ENCODE measurements at places on chromosomes 2 and 18.

- no peak for DNase-seq
Observed at GRCh38 chr2:68295516-68295915, 24.2 kb downstream of the CNRIP1 start.

- DNase-seq: no peak
Observed at GRCh38 chr18:67300498-67300897, 216.0 kb downstream of the DSEL start.

DNA sequence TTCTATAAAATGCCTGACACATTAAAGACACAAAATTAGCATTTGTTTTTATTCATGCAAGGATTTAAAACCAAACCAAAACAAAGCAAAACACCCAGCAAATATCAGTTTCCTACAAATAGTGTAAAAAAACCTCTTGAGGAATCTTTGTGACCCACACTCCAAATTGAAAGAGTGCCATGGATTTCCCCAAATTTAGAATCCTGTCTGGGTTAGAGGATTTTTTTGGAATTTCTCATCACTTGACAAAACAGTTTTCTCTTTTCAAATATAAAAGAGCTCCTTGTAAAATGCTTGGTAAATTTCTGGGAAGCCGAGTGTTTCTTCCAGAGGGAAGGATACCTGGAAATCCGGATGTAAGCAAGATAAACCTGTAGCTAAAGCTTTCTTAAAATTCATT, 1.7 kb upstream of the FN1 start:
- DNase-seq: no peak

DNA sequence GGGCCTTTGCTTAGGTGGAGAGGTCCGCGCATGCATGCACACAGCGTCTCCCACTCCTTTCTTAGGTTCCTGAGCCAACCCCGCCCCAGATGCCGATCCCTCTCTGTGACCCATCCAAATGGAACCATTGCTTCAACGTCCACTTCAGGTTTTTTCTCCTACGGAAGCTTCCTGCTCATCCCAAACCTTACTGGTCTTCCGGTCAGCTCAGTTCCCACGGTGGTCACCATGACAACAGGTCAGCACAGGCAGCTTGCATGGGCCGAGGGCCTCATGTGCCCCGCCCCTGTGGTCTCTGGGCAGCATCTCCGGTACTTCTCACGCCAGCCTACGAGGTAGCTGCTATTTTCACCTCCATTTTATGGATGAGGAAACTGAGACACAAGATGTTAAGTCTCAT, 163.7 kb downstream of the SOCS6 start:
- no peak for DNase-seq

GRCh38 chr2:221791844-221792243, 219.7 kb upstream of the EPHA4 start:
- DNase-seq: no peak

GRCh38 chr2:177622521-177622920, 229.9 kb downstream of the AGPS start:
- DNase-seq: no peak

- DNase-seq: no peak
Observed at GRCh38 chr18:77401173-77401572, 151.5 kb downstream of the GALR1 start.

GRCh38 chr18:37124516-37124915, 295.6 kb downstream of the KIAA1328 start:
- no peak for DNase-seq

DNA sequence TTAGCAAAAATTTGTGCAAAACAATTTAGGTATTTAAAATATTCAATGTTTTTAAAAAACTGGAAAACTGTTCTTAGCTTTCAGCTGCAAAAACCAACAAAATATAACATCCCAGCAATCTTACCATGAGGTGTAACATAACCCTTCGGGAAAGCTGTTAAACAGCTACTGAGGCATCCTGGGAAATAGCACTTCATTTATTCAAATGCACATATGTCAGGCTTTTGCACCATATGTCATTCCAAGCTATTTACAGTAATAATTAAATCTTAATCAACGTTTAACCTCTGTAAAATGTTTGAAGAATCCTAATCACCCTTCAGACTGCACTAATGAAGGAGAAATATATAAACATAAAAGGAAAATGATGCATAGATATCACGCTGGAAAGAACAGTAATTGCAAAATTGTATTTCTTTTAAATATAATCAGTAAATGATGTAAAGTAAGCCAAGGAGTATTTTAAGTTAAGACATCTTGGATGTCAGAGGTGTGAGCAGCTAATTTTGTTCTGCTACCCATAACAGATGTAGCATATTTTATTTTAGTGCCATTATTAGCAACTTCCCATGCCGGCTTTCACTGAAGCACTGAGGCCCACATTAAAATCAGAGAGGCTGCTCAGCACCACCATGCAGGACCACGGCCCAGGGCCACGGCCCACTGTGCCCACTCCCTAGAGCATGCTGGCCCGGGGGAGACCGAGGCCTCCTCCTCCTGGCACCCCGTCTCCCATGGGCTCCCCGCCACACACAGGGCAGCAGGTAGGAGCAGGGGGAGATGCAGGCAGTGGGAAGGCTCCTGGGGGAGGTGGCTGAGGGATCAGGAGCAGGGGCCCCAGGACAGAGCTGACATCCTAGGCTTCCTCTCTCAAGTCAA, 30.9 kb downstream of the EMX1 start:
- DNase-seq: no peak

GRCh38 chr2:217204358-217204757, 344.5 kb upstream of the TNP1 start:
- no peak for DNase-seq

DNA sequence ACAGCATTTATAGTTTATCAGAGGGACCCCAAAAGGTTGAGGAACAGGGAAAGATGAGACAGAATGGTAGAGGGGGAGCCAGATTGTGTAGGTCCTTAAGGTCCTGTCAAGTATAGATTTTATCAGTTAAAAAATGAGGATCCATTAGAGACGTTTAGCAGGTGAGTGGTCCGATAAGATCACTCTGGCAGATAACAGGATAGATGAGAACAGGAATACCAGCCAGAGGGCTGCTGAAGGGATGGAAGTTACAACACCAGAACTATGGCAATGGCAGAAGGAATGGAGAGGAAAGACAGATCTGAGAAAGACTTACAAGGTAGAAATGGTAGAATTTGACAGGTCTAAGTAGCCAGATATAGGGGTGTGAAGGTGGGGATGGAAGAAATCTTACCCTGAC, 141.7 kb downstream of the CDH20 start:
- DNase-seq: no peak

GRCh38 chr2:208013285-208014178, 11.8 kb downstream of the PLEKHM3 start:
- DNase-seq: peak; percentile 4

GRCh38 chr18:62877411-62878221, 162.3 kb downstream of the PHLPP1 start:
- no peak for DNase-seq

GRCh38 chr2:133624551-133624950, 56.3 kb upstream of the NCKAP5 start:
- DNase-seq: no peak

- no peak for DNase-seq
Observed at GRCh38 chr2:235780401-235780800, 286.6 kb downstream of the AGAP1 start.

DNA sequence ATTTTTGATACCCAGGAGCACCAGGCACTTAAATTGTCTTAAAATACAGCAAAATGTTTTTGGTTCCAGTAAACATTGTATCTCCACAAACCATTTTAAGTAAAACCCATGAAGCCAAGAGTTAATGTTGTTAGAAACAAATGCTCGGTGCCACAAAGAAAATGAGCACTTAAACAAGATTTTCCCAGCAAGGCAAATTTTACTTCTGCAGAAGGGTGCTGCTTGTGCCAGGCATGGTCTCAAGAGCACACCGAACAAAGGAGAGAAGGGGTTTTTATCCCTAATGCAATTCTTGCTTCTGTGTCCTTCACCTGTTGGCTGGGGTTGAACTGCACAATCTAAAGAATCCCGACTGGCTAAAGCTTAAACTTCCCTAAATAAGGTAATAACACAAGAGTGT, 286.7 kb downstream of the ADCYAP1 start:
- DNase-seq: no peak

DNA sequence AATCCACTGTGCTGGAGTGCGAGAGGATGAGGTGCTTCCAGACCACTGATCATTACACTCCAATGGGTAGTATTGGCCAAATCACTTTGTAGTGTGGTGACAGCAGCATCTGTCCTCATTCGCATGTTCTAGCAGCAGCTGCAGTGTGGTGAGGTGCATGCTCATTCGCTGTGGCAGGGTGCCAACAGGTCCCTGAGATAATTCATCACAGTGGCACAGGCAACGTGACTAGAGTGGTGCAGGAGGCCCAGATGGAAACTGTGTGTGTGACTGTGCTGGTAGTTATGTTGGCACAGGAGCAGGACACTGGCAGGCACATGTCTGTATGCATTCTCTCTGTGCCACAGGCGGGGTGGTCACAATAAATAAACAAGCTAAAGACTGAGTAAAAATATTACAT, 329.5 kb upstream of the SYT4 start:
- no peak for DNase-seq
